ENCODE measurements at places on chromosomes 1 and 21. TPM values are rescaled to one million over a fixed set of nuclear protein-coding genes. Genes with fewer than 3 reads are reported as not detected.

GRCh38 chr1:28519946-28520725 is 14.3 kb downstream of the RCC1 start:
- DNase-seq, result no peak

- DNase-seq, result no peak
Observed at GRCh38 chr1:44467566-44467965, 62.5 kb downstream of the RNF220 start.

GRCh38 chr1:201228011-201228983 is 37.7 kb downstream of the IGFN1 start:
- DNase-seq, result no peak

DNA sequence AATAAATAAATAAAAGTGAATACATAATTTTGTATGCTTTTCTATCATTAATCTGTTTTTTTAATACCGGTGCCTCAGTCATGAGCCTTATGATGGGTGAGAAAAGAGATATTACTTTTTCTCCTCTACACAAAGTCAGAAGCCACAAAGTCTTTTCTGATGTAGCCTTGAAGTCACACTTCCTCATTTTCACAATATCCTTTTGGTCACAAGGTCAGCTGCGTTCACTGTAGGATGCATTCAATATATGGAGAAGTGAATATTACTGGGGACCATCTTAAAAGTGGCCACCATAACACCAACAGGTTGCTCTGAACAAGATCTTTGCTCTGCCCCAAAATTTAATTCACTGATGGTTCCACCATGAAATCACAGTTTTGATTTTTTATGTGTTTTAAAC is 83.3 kb upstream of the TNR start:
- no peak for DNase-seq

DNA sequence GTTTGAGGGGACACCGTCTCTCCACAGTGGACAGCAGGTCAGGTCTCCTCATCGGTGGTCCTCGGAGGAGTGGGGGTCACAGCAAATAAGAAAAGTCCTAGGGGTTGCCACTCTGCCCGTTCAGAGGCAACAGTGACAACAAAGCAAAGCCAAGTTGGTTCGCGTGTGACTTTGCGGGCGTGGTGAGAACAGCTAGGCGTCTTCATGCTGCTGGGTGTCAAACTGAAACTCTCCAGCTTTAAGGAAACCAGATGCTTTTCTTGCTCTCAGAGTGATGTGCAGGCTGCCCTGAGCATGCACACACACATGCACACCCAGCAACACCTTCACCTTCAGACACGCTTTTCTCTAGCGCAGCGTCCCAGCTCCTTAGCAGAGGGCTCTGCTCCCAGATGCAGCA is 70.1 kb upstream of the ARHGEF16 start:
- no peak for DNase-seq

DNA sequence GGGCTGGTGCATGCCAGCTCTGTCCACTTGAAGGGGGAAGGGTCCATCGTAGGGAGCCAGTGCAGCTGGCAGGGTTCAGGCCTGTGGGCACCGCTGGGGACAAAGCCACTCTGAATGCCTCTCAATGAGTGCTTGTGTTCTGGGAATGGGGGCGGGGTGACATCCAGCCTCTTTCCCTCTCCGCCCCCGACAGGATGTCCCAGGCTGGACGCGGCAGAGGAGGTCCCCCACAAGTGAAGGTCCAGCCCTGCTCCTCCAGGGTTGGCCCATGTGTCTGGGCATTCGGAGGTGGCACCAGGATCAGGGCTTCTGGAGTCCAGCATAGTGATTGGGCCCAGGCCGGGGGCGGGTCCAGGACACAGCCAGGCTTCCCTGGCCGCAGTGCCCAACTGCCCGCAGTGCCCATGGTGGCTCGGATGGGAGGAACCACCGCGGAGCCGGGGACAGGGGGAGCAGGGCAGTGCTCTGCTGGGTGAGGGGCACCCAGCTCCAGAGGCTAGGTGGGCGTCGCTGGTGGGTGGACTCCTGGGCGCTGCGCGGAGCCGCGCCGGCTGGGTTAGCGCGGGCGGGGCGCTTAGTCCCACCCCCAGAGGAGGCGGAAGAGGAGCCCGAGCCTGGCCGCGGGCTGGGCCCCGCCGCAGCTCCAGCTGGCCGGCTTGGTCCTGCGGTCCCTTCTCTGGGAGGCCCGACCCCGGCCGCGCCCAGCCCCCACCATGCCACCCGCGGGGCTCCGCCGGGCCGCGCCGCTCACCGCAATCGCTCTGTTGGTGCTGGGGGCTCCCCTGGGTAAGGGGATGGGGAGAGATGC is at the start of gene SHISA4:
TSS of gene SHISA4 (plus strand) at position 617 of the 808 bp plus-strand sequence. CDS start at position 714, 97 bp downstream.
- DNase-seq, result peak; percentile 51

DNA sequence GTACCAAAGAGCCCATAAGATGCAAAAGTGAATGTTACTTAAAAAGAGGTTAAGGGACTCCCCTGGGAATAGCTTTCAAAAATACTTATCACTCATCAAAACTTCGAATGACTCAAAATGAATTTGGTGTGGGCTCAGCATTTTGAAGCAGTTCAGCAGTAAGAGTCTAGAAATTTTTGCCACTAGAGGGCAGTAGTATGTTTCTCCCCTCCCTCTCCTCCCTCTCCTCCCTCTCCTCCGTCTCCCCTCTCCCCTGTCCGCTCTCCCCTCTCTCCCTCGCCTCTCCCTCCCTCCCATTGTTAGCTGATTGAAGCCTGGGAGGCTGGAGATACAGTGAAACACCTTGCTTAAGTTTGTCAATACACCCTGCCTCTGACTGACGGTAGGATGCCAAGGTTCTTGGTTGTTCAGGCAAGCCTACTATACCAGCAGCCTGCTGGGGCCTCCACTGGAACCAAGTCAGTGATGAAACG is 70.8 kb upstream of the TENT5C start:
- peak; percentile 35 for DNase-seq

DNA sequence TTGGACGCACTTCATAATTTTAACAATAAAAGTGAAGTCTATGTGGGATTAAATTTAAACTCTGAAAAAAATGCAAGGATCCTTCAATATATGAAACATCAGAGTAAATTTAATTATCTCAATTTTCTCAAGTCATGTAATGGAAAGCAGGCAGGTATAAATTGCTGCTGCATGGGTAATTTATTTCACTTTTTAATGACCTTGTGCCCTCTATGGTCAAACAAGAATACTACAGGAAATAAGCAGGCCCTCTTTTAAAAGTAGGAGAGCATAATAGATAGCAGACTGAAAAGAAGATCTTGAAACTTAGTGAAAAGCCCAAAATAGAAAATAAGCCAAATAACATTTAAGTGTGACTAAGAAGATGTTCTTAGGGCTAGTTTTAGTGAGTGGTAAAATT is 22.9 kb downstream of the BCAS2 start:
- DNase-seq, result peak; percentile 6

- no peak for DNase-seq
Observed at GRCh38 chr1:197737916-197738315, 37.4 kb downstream of the DENND1B start.

GRCh38 chr1:15820478-15820877 is 13.0 kb upstream of the UQCRHL start:
- DNase-seq, result no peak

DNA sequence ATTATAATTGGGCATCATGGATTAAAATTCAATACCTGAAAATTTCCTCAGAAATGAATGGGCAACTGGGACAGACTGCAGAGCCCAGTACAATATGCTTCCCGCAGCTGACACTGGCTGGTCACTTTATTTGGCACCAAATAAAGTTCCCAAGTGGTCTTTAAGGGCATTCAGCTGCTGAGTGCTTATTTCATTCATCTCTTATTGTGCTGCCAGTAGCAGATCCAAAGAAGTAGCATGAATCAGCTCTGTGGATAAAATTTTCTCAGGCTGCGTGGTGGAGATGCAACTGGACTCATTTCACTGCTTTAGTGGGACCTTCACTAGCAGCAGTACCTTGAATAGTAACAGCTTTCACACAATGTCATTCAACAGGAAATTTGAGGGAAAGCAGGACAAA is 226.3 kb upstream of the ADGRL2 start:
- DNase-seq, result no peak

DNA sequence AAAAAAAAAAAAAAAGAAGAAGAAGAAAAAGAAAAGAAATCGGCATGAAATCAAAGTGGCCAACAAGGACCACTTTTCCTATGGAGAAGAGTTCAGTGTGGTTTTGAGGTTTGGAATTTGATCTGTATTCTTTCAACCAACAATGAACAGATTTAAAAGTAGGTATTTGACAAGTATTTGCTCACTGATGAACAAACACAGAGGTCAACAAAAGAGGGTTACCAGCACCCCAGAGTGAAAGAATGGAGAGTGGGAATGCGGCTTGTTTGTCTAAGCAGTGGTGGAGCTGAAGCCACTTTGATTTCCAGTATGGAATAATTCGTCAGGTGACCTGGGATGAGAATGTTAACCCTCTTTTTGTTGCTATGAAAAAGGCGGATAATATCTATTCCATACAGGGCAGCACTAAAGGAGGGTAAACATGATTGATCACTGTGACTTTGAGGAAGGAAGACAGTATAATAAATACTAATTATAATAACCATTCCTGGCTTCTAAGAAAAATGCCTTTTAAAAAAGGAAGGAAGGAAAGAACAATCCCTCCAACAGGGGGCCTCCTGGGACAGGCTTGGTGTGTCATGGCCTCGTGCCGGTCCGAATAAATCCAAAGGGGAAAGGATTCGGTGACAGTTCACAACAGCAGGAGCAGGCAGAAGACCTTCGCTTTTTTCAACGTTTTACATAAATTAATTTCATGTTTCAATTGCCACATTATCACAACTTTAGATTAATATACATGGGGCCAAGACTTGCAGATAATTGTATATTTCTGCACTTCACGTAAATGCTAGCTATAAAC is 37.2 kb upstream of the SIM2 start:
- peak; percentile 24 for DNase-seq

DNA sequence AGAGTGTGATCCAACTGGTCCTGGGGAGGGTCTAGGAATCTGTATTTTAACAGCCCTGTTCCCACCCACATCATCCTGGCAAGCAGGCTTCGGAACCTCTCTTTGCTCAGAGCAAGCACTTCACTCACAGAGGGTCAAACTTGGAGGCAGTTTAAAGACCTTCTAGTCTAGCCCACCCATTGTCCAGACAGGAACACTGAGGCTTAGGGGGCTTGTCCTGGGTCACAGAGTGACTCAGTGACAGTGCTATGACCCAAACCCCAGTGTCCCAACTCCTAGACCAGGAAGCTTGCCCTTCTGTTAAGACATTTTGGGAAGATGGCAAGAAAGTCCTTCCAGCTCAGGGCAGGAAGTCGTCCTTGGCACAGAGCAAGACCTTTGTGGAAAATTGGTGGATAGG is 36.5 kb downstream of the FBXO2 start:
- no peak for DNase-seq

- DNase-seq, result no peak
Observed at GRCh38 chr1:28905921-28906666, 8.3 kb upstream of the EPB41 start.

DNA sequence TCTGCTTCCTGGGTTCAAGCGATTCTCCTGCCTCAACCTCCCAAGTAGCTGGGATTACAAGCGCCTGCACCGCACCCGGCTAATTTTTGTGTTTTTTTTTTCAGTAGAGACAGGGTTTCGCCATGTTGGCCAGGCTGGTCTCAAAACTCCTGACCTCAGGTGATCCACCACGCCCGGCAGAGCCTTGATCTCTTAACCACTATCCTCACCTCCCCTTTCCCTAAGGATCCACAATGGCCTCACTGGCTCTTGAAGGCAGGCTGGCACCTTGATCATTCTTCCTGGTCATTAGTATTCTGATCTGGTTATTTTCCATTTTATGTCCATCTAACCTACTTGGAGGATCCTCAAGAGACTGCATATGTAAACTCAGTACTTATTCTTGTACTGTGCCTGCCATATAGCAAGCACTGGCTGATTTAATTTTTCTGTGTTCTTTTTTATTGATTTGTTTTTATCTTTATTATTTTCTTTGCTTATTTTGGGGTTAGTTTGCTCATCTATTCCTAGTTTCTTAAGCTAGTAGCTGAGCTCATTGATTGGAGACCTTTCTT is 6.3 kb downstream of the RCC1 start:
- DNase-seq, result no peak

DNA sequence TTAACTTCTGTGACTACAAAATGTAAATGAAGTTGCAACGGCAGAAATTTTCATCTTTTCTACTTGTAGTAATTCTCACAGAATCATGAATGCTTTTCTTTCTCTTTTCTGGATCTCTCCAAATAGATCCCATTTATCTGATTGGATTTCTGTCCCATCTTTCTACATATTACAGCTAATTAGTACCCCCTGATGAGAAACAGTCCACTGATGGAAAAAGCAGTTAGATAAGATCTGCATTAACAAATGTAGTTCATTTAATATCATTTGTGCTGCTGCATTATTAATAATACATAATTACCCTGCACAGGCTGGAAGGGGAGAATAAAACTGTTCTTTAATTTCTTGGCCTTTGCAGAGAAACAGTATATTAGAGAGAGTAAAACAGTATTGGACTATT is 289.3 kb downstream of the TTLL7 start:
- no peak for DNase-seq

DNA sequence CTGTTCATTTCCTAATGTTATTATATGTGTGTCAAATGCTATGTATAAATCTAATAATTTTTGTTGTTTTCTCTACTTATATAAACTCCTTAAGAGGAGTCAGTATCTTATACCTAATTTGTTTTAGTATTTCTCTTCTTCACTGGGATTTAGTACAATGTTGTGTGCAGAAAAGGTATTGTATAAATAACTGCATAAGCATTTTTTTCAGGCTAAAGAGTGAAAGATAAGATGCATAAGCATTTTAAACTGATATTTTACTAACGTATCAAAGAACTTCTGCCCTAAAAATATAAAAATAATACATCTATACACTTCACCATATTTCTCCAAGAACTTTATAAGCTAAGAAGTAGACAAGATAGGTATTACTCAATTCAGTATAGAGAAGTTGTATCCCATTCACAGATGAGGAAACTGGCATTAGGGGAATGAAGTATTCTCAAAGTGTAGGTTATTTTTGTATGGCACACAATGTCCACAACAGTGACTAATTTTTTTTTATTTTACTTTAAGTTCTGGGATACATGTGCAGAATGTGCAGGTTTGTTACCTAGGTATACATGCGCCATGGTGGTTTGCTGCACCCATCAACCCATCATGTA is 59.3 kb downstream of the NUP210L start:
- DNase-seq, result no peak

GRCh38 chr1:208641579-208642280 is 397.5 kb upstream of the PLXNA2 start:
- DNase-seq, result no peak

- DNase-seq, result no peak
Observed at GRCh38 chr1:12552951-12553921, 64.8 kb downstream of the DHRS3 start.

- DNase-seq, result peak; percentile 66
Observed at GRCh38 chr1:84146411-84147032, 2.5 kb downstream of the PRKACB start.

- no peak for DNase-seq
Observed at GRCh38 chr1:69263921-69264391, 303.8 kb upstream of the LRRC7 start.

Gene SPOCD1
- 5.0 TPM for total RNA-seq

Gene FAM151A
- not detected for total RNA-seq

Gene C1orf141
- total RNA-seq, result not detected

Gene OR2M3
- not detected for total RNA-seq

Gene SYCP1
- not detected for total RNA-seq

Gene NFASC
- 0.57 TPM for total RNA-seq
